ENCODE measurements at places on chromosomes 12 and 14. TPM values are rescaled to one million over a fixed set of nuclear protein-coding genes. Genes with fewer than 3 reads are reported as not detected.

The MPHOSPH9 gene
- 7.6 TPM for total RNA-seq

The CPNE6 gene
- 1.3 TPM for total RNA-seq

The THAP2 gene
- 5.9 TPM for total RNA-seq

The GALNT16 gene
- total RNA-seq = 15.8 TPM

The KRT71 gene
- total RNA-seq = not detected

The EID3 gene
- 32.7 TPM for total RNA-seq

The C14orf39 gene
- not detected for total RNA-seq

The REC8 gene
- total RNA-seq = 13.1 TPM
